SK-N-MC (cell line): ENCODE measurements at places on chromosomes 3 and 15.

DNA sequence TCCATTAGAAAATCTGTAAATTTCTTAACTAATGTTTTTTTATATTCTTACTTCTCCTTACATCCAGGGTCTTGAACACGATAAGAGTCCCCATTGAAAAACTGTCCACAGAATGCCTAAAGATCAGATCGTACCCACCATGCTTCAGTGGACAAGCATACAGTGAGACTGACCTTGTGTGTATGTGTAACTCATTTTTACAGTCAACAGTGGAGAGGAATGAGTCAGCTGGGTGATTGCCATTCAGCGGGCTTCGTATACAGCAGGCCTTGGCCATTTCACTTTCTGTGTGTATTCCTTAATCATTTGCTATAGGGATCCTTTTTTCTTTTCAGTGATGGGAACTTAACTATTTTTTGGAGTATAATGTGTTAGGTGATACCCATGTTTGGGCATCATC, 10.6 kb downstream of the PARP14 start:
- no peak for DNase-seq

DNA sequence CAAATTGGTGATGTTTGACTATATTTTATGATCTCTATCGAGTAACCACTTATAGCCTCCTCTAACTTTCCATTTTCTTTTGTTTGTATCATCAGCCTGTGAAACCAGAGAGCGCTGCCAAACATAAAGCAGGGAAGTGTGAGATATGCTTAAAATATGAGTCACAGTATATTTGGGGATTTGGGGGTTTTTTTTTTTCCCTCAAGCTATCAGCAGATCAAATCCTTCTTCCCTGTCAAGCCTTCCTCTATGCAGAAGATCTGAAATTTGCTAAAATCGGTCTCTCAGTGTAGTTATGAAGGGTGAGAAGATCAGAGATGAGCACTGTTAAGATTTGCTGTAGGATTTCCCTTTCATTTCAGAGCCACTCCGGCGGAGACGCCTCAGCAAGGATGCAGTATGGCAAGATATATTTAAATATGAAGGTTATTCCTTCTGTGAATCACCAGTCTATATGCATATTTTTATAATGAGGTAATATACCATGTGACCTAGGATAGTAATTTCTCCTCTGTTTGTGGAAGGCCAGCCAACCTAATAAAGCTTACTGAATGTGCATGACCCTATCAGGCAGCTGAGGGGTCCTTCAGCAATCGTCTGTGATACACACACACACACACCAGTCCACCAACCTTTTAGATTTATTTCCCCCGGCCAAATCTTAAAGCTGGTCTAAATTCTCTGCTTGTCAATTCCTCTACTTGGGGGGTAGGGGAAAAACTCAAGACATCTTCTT, 474.1 kb downstream of the FOXP1 start:
- no peak for DNase-seq

DNA sequence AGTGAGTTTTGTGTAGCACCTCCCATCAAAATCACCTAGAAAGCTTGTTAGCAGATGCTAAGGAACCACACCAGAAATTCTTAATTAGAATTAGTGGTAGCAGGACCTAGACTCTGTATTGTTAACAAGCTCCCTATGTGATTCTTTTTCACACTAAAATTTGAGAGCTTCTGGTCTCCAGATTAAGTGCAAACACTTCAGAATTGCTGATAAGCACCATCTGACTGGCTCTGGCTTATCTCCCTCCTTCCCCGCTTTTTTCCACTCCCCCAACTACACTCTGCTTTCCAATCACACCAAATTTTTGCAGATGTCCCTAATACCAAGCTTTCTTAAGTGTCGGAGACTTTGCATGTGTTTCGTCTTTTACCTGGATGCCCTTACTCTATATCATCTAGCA, 410.1 kb upstream of the DPH6 start:
- no peak for DNase-seq

GRCh38 chr3:88030210-88030609, 28.6 kb downstream of the CGGBP1 start:
- DNase-seq: no peak

DNA sequence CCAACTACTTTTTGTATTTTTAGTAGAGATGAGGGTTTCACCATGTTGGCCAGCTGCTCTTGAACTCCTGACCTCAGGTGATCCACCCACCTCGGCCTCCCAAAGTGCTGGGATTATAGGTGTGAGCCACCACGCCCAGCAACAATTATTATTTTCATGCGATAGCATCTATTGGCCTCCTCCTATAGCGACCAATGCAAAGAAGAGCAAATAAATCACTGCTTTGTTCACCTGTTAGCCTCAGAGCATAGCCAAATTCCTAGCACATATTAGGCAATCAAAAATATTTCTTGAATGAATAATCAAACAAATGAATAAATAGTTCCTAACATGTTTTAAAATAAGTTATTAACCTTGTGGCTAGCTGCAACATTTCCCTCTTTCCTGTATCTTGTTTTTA, 36.8 kb upstream of the TNFSF10 start:
- DNase-seq: no peak

GRCh38 chr3:139234491-139234890, 109.3 kb upstream of the MRPS22 start:
- no peak for DNase-seq

- no peak for DNase-seq
Measured at GRCh38 chr3:158273656-158274055, 163.8 kb downstream of the RSRC1 start.

GRCh38 chr3:139425745-139426400, 36.4 kb upstream of the COPB2 start:
- no peak for DNase-seq

- no peak for DNase-seq
Measured at GRCh38 chr3:155528579-155528978, 216.3 kb downstream of the PLCH1 start.

DNA sequence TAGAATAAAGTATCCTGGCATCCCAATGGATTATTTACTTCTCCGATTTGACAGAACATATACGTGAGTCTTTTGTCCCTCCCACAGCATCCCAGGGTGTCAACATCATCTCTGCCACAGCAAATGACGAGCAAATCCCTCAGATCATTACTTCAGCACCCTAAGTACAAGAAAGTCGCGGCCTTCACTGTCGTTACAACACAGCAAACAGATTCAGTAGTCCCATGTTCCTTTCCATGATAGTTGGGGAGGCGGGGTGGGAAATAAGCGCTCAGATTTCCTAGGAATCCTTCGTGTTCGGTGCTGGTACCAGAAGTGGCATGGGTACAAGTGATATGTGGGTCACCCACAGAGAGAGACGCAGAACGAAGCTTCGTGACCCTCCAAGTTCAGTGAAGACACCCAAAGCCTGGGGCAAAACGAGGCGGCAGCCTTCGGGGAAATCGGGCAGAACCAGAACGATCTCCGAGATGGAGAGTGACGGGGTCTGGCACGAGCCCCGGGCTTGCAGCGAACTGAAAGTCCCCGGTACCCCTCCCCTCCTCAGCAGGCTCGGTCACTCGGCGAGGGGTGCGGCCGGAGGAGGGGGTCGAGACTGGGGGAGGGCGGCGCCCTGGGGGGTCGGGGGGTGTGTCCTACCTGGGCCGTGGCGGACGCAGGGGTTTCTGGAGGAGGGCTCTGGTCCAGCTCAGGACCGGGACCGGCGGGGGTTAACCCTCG, 619 bp downstream of the TTBK2 start:
- no peak for DNase-seq

- no peak for DNase-seq
Measured at GRCh38 chr15:41860049-41860828, 21.6 kb downstream of the PLA2G4B start.

DNA sequence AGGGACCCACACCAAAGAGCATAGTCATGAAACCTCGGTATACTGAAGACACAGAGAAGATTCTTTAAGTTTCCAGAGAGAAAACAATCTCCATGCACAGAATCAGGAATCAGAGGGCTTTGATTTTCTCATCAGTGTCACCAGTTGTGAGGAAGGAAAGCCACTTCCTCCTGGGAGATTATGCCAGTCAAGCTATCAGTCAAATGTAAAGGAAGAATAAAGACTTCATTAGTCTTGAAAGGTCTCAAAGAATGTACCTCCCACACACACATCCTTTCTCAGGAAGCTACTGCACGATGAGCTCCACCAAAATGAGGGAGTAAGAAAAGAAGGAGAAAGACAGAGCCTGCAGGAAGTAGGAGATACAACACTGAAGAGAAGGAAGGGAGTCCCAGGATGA, 486.3 kb downstream of the SHQ1 start:
- DNase-seq: no peak

GRCh38 chr3:128232376-128233178, 79.3 kb downstream of the EEFSEC start:
- peak; percentile 70 for DNase-seq

DNA sequence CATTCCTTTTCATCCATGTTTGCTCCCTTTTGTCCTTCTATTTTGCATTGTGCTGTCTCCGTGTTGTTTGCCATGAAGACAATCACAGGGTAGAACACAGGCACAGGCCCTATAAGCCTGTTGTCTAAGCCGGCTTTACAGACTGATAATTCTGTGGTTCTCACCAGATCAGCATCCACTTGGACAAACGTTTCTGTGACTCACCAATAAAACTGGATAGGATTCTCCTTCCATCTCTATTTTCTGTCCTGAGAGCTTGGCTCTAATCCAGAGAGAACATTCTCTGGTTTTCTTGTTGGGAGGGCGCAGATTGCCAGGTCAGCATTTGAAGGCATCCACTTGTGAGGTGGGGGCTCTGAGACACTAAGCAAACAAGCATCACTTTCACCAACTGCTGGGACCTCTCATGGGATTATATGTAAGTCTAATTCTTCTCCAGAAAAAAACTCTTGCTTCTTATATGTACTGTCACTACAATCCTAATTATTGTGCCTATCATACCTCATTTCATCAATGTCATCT, 101.6 kb downstream of the ERC2 start:
- no peak for DNase-seq

DNA sequence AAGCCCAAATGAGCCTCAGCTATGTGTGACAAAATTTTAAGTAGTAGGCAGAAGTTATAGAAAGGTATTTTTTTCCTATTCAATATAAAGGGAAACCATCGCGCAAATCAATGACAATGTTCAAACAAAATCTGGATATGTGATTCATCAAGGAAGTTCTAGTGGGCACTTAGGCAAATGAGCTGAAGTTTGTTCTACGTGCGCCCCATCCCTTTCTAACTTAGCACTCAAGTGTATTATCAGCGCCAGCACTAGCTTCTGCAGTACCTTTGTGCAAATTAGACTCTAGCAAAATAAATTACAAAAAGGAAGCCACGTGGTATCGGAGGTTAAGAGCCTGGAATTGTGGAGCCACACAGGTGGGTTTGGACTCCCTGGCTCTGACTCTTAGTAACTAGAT, 91.1 kb downstream of the TBL1XR1 start:
- no peak for DNase-seq

DNA sequence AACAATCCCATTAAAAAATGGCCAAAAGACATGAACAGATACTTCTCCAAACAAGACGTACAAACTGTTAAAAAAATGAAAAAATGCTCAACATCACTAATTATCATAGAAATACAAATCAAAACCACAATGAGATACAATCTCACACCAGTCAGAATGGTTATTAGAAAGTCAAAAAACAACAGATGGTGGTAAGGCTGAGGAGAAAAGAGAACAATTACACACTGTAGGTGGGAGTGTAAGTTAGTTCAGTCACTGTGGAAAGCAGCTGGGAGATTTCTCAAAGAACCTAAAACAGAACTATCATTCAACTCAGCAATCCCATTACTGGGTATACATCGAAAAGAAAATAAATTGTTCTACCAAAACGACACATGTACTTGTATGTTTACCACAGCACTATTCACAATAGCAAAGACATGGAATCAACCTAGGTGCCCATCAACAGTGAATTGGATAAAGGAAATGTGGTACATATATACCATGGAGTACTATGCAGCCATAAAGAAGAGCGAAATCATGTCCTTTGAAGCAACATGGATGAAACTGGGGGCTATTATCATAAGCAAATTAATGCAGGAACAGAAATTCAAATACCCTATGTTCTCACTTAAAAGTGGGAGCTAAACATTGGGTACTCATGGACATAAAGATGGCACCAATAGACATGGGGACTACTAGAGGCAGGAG, 51.5 kb downstream of the MYO1E start:
- DNase-seq: no peak

DNA sequence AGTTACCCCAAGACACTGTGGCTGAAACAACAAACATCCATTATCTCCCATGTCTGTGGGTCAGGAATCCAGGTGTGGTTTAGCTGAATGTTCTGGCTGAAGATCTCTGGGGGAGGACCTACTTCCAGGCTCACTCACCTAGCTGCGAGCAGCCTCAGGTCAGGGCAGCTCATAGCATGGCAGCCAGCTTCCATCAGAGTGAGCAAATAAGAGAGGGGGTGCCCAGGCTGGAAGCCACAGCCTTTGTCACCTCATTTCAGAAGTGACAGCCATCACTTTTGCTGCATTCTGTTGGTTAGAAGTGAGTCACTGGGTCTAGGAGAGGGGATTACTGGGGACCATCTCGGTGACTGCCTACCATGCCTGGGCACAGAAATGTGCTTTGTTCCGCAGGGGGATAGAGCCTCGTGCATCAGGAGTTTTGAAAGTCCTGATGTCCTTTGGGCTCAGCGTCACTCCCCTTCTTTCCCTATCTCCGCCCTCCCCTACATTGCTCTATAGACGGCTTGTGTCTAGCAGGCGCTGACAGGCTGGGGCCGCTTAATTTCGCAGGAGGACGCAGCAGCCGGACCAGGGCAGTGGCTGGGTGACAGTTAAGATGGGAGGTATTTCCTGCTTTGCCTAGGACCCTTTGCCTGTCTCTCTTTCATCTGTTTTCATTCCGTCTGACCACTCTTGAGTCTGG, 25.4 kb downstream of the TGM4 start:
- DNase-seq: no peak

GRCh38 chr3:71528816-71529215, 54.7 kb downstream of the FOXP1 start:
- no peak for DNase-seq

DNA sequence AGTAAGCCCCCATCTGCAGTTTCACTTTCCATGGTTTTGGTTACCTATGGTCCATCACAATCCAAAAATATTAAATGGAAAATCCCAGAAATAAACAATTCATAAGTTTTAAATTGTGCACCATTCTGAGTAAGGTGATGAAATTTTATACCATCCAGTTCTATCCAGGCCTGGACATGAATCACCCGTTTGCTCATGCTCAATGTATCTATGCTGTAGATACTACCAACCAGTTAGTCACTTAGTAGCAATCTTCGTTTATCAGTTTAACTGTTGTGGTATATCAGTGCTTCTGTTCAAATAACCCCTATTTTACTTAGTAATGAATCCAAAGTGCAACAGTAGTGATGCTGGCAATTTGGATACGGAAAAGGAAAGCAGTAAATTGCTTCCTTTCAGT, 381.9 kb upstream of the AGTR1 start:
- DNase-seq: no peak

DNA sequence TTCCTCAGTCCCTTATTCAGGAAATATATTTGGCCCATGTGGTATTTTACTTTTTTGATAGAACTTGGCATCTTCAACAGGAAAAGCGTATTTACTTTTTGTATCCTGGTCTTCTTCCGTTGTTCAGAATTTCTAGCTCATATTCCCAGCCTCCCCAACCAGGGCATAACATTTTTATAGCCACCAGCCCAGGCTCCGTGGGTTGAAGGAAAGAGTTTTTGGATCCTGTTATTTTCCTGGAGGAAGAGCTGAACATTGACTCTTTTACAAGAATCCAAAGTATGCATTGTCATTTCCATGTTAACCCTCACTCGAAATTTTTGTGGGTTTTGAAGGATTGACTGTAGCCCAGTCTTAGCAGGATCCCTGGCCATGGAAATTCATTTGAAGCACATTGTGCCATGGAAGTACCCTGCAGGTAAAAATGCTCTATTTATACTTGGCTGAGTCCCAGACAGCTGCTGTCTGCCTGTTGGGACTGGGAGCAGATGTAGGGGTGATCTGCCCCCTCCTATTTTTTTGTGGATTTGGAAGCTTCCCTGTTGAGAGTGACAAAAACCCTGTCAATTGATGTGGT, 98.8 kb downstream of the AKAP13 start:
- peak; percentile 72 for DNase-seq
